ENCODE measurements at places on chromosomes 16 and 17. TPM values are rescaled to one million over a fixed set of nuclear protein-coding genes. Genes with fewer than 3 reads are reported as not detected.

Gene SLC47A1
- 0.22 TPM for polyA plus RNA-seq

Gene ATP2C2
- not detected for polyA plus RNA-seq

Gene FBXO39
- 0.07 TPM for polyA plus RNA-seq

Gene USP43
- polyA plus RNA-seq: 0.23 TPM

Gene RHBDF2
- 6.4 TPM for polyA plus RNA-seq

- DNase-seq: no peak
These were observed 55.2 kb upstream of the ELAC2 start for GRCh38 chr17:13073018-13073417.

- no peak for DNase-seq
These were observed 217.8 kb downstream of the ZFHX3 start for GRCh38 chr16:72829846-72830775.

GRCh38 chr17:48767263-48767774, 38.8 kb upstream of the HOXB13 start:
- DNase-seq: no peak

GRCh38 chr16:85574672-85575475, 38.2 kb upstream of the GSE1 start:
- no peak for DNase-seq

- no peak for DNase-seq
These were observed 1.8 kb upstream of the RBFOX3 start for GRCh38 chr17:79612468-79613194.

- DNase-seq: no peak
These were observed at the start of gene SPNS2 for GRCh38 chr17:4498461-4499397. TSS of gene SPNS2 (plus strand) at chr17:4498881. CDS start at chr17:4499048, 167 bp downstream.

- peak; percentile 82 for DNase-seq
These were observed 22.5 kb upstream of the SLC35B1 start for GRCh38 chr17:49730078-49730784.

GRCh38 chr17:66782851-66783250, 52.1 kb upstream of the CACNG5 start:
- DNase-seq: no peak

DNA sequence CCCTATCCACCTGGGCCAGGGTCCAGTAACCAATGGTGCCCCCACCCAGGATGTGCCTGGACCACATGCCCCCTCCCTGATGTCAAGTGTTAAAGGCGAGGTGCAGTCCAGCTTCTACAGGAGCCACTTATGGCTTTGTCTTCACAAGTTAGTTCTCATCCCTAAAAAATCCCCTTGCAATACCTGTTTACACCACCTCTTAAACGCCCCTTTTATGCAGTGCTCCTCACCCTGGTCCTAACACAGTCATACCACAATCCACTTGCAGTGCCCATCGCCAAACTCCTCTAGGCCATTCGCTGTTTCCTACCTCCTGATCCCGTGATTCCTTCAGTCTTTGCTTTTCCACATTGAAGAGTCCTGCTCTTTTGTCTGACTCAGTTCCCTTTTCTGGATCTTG, 7.1 kb downstream of the GLYR1 start:
- no peak for DNase-seq

- peak; percentile 93 for DNase-seq
These were observed 17.8 kb downstream of the SERPINF1 start for GRCh38 chr17:1779571-1780131.

- no peak for DNase-seq
These were observed 11.3 kb downstream of the RBL2 start for GRCh38 chr16:53445534-53445933.

GRCh38 chr16:54283725-54284318, 2.8 kb downstream of the IRX3 start:
- DNase-seq: no peak

- no peak for DNase-seq
These were observed 29.0 kb downstream of the RMI2 start for GRCh38 chr16:11374255-11374654.

DNA sequence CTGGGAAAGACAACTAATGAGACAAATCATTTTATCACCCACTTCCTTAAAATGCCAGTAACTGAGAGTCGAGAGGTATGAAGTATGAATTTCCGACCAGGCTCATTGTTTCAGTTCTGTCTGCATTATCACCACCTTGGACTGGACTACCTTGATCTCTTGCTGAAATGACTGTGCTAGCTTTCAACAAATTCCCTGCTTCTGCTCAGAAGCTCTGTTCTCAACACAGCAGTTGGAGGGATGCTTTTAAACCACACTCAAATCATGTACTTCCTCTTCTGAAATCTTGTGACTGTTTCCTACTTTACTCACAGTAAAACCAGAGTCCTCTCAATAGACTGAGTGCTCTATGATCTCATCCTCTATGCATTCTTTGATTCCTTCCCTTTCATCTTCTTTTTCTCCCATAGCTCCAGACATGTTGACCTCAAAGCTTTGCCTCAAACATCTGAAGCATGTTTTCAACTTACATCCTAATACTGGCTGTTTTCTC, 195.8 kb downstream of the KCNJ2 start:
- DNase-seq: no peak

- no peak for DNase-seq
These were observed 855 bp upstream of the MEOX1 start for GRCh38 chr17:43662413-43663141.

DNA sequence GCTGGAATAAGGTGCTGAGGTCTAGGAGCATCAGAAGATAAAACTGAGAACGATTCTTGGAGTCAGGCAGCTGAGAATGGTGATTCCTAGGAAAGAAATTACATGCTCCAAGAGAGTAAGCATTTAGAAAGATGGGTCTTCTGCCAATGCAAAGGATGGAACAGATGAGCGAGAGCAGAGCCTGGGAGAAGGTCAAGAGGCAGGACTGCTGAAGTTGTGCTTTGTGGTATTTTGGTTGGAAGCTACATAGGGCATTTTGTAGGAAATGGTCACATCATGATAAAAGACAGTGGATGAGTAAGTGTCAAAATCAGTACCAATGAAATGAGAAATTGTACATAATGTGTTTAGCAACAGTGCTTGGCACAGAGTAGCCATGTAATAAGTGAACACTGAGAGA, 1.4 kb upstream of the CRYM start:
- DNase-seq: no peak

DNA sequence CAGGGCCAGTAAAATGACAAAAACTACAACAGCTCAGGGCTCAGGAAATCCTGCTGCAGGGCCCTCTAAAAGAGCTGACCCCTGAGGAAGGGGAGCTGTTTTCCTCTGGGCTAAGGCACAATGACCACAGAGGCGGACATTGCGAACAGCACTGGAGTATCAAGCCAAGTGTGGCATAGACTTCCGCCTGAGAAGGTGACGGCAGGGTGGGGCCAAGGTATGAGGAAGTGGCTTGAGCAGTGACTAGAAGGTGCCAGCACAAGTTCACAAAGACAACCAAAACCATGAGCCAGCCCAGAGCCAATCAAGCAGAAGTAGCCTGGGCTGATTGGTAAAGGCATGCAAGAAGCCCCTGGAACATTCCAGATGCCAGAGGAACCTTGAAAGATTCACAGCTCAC, 13.9 kb downstream of the ERN2 start:
- DNase-seq: no peak
